Chondrocyte (in vitro differentiated cells): ENCODE measurements at places on chromosomes 3 and 15.

- H3K27me3 ChIP-seq = peaks cover 22% of the 10 kb centered on the region
- H3K4me1 ChIP-seq = no peaks in the 10 kb centered on the region
- no peaks in the 10 kb centered on the region for H3K36me3 ChIP-seq
- H3K27ac ChIP-seq = no peak overlapping the region
- DNase-seq = no peak
- no peak overlapping the region for H3K4me3 ChIP-seq
These were observed 22.4 kb downstream of the PLA2G4F start for GRCh38 chr15:42133886-42134502.

GRCh38 chr3:153621953-153622352 is 459.9 kb downstream of the RAP2B start:
- H3K36me3 ChIP-seq = no peaks in the 10 kb centered on the region
- peaks cover 19% of the 10 kb centered on the region for H3K27me3 ChIP-seq
- no peak overlapping the region for H3K27ac ChIP-seq
- no peak overlapping the region for H3K4me3 ChIP-seq
- no peaks in the 10 kb centered on the region for H3K4me1 ChIP-seq

DNA sequence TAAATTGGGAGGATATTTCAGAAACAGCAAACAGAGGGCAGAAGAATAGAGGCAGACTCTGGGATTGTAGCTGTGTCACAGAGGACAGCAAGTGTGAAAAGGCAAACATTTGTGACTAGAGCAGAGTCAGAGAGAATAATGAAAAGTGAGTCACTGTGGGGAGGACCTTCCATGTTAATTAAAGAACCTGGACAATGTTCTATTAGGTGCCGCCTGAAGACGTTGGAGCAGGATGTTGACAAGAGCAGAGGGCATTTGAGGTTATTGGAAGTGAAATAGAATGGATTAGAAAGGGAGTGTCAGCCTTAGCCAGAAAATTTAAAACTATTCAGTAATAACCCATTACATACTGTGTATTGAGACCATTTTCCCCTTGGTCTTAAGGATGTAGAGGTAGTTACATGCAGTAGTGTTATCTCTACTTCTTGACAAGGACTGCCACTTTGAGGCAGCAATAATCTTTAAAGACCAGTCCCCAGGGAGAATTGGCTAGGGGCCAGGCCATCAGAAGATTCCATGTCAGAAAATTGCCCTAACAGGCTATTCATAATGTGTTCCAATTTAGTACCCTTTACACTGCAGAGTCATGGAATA is 5.8 kb downstream of the ACKR2 start:
- no peak overlapping the region for H3K4me3 ChIP-seq
- H3K27ac ChIP-seq = no peak overlapping the region
- H3K27me3 ChIP-seq = peaks cover 4% of the 10 kb centered on the region

GRCh38 chr3:133703915-133704314 is 42.2 kb upstream of the TOPBP1 start:
- H3K27ac ChIP-seq = no peak overlapping the region
- peaks cover 18% of the 10 kb centered on the region for H3K27me3 ChIP-seq
- no peak overlapping the region for H3K4me3 ChIP-seq
- H3K4me1 ChIP-seq = no peaks in the 10 kb centered on the region
- H3K36me3 ChIP-seq = peaks cover 3% of the 10 kb centered on the region
